G401 (cell line): ENCODE measurements at places on chromosomes 6 and 20. TPM values are rescaled to one million over a fixed set of nuclear protein-coding genes. Genes with fewer than 3 reads are reported as not detected.
A peak's percentile ranks its signal among the peaks of the same experiment; 100 is the strongest.

GRCh38 chr6:161635975-161636374 is 362.1 kb upstream of the AGPAT4 start:
- DNase-seq = no peak

DNA sequence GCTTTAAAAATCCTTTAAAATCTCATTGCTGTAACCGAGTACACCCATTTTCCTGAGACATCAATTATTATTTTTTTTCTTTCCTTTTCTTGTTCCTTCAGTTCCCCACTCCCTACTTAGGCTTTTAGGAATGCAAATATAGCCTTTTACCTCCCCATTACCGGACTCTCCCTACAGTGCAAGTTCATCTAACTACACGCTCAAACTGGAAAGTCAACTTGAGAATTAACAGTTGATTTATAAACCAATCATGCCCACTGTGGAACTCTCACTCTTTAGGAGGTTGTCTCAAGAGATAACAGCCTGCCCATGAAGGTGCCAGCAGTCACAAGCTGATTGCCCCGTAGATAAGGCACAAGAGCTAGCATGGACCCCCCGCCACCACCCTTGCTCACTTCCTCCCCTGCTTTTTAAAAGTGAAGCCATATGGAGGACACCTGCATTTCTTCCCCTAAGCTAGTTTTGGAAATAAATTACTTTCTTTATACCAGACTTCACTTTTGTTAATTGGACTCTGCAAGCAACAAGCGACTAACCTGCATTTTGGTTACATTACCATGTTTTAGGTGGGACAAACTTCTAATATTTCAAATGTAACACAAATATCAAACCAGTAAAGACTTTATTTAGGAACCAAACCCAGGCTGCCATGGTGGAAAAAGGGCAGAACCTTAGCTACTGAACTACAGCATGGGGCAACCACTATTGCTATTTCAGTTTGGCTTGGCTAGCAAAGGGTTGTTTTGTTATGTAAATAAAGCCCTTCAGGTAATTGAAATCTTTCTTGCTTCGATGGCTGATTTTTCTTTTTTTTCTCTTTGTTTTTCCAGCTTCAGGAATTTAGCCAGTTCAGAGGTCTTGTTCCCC is 34.9 kb downstream of the UBD start:
- no peak for DNase-seq

GRCh38 chr6:32086661-32087573 is 22.2 kb downstream of the TNXB start:
- no peak for DNase-seq

DNA sequence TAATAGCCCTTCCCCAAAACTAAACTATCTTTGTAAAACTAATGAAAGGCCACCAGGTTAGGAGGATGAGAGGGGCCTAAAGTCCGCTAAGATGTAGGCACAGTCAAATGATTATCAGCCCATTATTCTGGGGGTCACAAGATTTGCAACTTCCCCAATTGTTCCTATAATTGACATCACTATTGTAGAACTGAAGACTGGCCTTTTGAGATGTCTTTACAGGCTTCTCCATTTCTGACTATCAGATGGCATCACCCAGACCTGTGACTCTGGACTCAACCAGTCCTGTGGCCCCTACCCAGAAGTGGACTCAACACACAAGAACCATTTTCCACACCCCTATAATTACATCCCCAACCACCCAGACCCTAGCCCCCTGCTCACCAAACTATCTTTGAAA is 61.5 kb upstream of the MAP7 start:
- DNase-seq = no peak

GRCh38 chr6:15384901-15385300 is 139.0 kb downstream of the JARID2 start:
- peak; percentile 54 for DNase-seq

GRCh38 chr20:43642548-43642947 is 24.4 kb upstream of the MYBL2 start:
- no peak for DNase-seq

- DNase-seq = no peak
Observed at GRCh38 chr6:135395136-135395535, 102.4 kb downstream of the AHI1 start.

DNA sequence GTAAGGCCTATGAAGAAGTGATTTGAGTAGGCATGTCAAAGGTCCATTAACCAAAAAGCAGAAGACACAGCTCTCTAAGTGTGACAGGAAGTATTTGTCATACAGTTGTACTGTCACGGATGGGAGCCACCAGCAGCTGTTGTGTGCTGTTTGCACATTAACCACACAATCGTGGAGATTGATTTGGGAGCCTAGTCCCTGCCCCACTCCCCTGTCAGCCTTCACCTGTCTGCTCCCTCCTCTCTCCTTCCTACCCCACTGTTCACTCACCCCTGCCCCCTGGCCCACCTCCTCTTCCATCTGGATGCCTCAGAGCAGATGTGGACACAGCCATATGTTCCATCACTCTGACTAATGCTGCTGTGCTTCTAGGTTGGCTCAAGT is 124.7 kb upstream of the SPACA1 start:
- DNase-seq = no peak

DNA sequence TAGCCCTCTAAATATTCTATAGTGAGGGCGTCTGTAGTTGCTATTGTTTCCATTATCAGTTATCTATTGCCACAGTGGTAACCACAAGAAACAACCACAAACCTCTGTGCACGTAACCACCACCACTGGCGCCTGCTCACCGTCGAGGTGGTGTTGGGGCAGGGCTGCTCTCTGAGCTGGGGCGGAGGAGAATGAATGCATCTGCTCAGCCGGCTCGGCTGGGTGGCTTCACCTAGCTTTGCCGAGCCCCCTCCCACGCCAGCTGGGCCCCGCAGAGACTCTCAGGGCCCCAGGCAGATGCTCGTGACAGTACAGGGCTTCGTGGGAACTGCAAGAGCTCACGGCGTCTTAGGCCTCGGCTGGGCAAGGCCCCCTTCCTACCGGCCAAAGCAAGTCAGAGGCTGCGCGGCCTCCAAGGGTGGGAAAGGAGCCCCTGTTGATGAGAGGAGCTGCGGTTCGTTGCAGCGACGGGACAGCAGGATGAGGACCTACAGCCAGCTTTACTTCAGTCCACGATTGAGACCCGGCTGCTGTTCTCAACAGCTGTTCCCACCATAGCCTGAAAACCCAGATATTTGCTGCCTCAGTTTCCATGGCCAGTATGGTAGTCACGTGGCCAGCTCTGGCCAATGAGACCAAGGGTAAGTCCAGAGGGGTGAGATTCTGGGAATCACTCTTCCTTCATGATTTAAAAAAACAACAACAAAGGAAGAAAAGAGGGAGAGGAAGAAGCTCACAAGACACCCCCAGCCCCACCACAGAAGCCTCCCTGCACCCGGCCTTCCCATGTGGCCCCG is 120.2 kb upstream of the AFDN start:
- DNase-seq = no peak

GRCh38 chr6:11172501-11173327 is 59.8 kb downstream of the NEDD9 start:
- DNase-seq = peak; percentile 72

DNA sequence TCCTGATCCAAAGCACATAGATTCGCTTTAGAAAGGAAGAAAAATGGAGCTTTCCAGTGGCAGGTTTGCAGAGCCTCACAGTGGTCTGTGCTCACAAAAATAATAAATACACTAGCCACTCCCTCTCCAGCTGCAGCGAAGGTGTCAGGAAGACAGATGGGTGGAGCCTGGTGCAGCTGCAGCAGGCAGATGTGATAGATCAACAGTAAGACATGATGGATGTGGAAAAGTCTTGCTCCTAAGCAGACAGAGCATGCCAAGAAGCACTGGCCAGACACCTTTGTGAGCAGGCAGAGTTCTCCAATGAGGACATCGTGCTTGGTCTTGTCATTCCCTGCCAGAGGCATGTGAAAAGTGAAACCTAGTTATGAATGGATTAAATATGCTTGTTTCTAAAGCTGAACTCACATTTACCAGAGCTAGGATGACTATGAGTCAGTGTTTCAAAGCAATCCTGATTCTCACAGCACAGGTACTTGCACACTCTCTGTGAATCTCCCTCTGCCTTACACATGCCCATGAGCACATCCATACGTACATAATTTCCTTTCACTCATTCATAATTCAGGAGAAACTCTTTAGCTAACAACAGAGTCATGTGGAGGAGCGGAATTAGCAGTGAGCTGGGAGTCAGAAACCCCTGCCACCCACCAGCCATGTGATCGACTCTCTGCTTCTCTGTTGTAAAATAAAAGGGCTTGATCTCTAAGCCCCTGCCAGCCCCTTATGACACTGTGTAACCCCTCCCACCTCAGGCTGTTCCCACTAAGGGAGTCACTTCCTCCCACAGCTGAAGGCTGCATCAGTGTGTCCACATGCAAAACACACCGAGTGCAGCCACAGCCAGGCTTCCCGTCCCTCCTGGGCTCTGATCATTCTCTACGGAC is 111.2 kb downstream of the SCML4 start:
- DNase-seq = no peak

GRCh38 chr6:144659202-144660182 is 374.4 kb downstream of the UTRN start:
- peak; percentile 16 for DNase-seq

GRCh38 chr20:10423735-10424134 is 10.3 kb downstream of the MKKS start:
- DNase-seq = no peak

DNA sequence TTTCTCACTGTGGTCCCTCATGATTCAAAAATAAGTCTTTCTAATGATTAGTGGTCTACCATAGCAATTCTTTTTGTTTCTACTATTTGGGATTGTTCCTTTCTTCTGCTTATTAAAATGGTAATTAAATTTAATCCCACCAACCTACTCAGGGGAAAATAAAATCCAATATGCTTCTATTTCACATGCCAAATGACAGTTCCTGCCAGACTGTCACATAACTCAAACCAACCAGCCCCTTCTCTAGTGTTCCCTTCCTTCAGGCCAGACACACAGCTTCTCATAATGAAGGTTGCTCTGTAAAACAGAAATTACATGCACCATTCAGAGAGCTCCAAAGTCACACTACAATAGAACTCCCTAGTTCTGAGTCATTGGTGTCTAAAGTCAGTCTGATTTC is 23.2 kb downstream of the PAK5 start:
- DNase-seq = peak; percentile 65

- DNase-seq = peak; percentile 92
Observed at GRCh38 chr6:118776607-118777549, 117.1 kb upstream of the ASF1A start.

- no peak for DNase-seq
Observed at GRCh38 chr6:81485395-81485794, 267.1 kb downstream of the TENT5A start.

- peak; percentile 31 for DNase-seq
Observed at GRCh38 chr20:3046677-3047462, 1.0 kb downstream of the MRPS26 start.

DNA sequence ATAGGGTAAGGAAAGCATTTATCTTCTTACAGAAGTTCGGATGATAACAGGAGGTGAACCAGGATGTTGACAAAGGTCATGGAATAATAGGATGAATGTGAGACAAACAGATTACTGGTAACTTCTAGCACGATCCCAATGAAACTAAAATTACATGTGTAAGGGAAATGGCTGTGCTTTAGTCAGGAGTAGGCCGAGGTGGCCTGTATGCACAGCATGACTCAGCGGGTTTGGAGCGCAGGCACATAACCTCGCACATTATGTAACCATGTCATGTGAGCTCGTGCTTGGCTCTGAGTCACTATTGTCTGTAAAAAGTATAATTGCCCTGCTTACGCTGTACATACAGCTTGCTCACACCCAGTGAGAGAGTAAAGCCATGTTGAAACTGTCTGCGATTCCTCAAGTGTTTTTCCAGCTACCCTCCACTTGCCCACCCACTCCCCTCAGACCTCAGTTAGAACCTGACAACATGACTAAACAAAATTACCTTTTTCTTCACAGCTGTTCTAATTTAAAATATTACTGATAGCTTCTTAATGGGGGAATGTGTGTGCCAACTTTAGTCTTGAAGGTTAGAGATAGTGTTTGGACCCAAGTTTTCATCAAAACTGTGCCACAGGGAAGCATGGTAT is 8.2 kb downstream of the CYB5R4 start:
- no peak for DNase-seq

GRCh38 chr6:108423982-108424705 is 129.3 kb downstream of the AFG1L start:
- no peak for DNase-seq

DNA sequence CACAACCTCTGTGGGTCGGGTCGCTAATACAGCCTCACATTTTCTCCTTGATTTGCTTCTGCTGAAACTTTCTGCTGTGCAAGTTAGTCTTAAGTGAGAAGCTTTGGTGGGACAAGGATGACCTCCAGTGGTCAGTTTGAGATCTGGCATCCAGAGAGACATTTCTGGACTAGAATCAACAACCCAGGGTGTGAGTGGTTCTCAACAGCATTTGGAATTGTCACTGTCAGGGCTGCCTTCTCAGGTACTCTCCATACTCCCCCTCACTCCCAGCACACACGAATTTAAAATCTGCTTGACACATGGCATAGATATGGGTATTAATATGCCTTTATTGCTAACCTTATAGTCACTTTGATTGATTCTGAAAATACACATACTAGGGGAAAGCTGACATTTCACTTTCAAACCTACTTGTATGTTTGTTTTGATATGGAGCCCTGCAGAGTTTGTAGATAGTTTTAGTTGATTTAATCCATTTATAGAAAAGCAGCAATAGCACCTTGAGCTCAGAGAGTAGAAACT is 13.2 kb downstream of the OTOR start:
- DNase-seq = peak; percentile 81

DNA sequence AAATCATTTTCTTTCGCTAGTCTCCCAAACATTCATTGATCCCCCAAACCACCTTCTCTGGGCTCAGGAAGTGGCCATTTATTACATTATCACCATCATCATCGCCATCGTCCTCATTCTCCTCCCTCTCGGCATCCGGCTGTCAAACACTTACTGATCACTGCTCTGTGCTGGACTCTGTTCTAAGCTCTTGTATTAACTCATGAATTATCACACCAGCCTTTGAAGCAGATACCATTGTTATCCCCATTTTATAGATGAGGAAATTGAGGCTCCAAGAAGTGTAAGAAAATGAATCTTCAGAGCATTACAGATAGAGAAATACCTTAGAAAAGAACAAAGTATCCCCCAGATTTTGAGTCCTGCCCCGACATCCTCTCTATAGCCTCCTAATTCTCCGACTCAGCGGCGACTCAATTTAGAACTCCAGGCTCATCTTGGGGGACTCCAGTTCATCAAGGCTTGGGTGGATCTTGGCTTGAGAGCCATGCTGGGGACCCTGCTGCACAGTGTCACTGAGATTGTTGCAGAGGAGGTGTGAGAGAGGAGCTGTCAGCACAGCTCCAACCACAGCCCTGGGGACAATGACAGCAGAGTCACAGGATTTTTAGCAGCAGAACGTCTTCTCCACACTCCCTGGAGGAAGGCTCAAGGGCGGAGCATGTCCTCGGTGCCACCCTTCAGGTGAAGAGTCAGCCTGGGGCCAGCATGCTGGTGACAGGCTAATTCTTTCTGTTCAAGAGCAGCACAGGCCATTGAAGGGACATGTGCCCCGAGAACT is 6.6 kb upstream of the EEF1E1 start:
- no peak for DNase-seq

Gene HEY2
- not detected in 2 replicates for total RNA-seq

Gene STMN3
- total RNA-seq = 179 and 180 TPM in 2 replicates

Gene PREX1
- 6.1 and 8.9 TPM in 2 replicates for total RNA-seq

Gene TREM1
- not detected in 2 replicates for total RNA-seq
